ENCODE measurements at places on chromosomes 7 and 10.
A peak's percentile ranks its signal among the peaks of the same experiment; 100 is the strongest.

DNA sequence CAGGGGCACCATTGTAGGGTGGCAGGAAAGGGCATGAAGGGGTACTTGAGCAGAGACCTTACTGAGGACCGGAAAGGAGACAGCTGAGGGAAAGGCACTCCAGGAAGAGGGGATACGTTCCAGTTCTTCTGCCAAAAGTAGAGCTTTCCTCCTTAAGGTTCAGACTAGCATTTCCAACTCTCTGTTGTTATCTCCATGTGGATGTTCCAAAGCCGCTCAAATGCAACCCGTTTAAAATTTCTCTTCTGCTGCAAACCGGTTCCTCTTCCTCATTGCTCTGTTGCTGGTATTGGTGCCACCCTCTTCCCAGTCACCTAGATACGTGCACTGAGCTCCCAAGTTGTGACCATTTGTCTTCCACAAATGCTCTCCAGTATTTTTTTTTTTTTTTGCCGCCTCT, 47.5 kb downstream of the TMEM209 start:
- no peak for DNase-seq

DNA sequence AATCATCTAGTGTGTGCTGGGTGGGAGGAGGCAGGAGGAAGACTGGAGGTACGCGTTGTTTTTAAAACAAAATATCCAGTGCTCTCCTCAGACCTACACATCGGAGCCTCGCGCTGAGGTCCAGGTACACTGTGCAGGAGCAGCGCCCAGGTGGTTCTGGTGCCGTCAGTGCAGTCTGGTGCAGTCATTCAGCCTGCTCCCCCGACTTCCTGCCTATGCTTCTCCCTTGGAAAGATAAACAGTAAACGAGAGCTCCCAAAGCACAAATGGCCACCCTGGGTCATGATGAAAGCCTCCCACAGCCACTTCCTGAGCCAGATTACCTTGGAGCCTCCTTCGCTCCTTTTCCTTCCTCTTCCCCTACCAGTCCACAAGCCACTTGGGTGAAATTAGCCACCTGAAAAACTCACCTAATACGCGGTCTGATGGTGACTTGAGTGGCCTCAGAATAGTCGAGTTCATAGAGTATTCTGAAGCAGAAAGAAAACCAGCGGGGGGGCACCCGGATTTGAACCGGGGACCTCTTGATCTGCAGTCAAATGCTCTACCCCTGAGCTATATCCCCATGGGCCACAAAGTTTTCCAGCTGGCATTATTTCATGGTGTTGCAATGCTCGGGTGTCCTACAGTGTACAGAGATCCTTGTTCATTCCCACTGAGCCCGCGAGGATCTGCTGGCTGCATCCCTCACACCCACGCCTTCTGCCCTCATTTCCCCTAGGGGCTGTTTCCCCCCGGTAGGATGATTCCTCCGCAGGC, 82.5 kb downstream of the ZNF467 start:
- no peak for DNase-seq

DNA sequence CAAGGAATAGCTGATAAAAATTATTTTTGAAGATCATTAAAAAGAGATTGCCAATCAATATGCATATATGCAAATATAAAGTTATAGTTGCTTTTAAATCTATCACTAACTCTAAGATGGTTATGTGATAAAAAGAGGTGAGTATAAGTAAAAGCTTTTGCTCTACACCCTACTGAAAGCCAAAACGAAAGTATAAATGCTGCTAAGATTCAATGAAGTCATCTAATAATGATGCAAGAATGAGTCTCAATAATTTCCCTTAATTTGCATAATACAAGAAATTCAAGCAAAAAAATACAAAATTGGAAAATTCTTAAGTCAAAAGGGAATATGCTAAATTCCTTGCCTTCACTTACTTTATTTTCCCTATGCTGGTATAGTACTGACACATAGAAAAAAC, 75.2 kb downstream of the WAPL start:
- no peak for DNase-seq

DNA sequence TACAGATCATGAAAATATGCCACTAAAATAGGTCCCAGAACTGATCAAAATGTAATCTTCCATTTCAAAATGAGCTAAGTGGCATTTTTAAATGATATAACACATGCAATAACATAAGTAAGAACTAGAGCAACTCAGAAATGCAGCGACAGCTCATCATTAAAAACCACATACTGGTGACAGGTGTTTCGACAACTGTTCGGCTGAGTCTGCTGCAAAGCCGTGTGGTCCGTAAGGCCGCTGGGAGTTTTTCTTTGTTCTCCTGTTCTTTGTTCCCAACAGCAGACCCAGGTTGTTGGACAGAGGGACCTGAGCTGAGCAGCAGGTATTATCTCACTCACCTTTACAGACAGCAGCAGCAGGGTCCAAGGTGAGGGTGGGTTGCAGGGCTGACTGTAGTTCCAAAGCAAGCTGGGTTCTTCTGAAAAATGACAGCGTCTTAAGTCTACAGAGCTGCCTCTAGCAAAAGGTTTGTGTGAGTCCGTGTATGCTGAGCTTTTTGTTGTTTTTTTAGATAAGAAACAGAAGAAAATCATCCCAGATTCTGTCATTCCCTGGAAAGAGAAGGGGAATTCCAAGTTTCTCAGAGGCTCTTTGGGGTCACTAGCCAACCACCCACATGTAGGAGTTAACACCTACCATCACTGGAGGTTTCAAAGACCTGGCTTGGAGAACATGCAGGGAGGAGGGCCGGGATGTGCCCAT, 45.4 kb upstream of the MACROH2A2 start:
- no peak for DNase-seq

DNA sequence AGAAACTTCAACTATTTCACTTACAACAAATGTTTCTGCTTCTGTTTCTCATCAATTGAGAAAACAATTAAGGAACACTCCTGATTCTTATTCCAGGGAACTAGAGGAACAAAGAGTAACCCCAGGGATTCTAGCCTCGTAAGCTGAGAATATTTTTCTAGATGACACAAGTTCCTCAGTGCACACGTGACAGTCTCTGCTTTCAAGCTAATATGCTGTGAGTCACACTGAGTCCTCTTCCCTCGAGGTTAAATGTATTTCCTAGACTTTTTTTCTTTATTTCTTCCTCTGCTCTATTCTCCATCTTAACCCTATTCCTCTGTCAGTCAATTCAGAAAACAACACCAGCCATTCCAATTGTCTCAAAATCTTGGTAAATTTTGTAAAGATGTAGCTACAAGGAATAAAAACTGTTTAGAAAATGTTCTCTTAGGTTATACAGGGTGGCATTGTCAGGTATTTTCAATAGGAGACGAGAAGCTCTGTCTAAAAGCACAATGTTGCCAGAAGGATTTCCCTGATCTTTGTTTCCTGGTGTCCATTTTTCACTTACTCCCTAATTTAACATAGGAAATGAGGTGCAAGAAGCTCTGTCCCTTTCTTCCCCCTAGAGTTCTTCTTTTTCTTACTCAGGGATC, 5.8 kb upstream of the C1GALT1 start:
- DNase-seq, result no peak

- DNase-seq, result no peak
Observed at GRCh38 chr7:132738254-132738653, 162.0 kb upstream of the PLXNA4 start.

- DNase-seq, result no peak
Observed at GRCh38 chr7:77940647-77941046, 142.1 kb downstream of the PHTF2 start.

- DNase-seq, result peak; percentile 53
Observed at GRCh38 chr7:77351539-77352004, 64.6 kb downstream of the GSAP start.

GRCh38 chr7:151452680-151453325, 12.9 kb upstream of the CRYGN start:
- DNase-seq, result no peak

DNA sequence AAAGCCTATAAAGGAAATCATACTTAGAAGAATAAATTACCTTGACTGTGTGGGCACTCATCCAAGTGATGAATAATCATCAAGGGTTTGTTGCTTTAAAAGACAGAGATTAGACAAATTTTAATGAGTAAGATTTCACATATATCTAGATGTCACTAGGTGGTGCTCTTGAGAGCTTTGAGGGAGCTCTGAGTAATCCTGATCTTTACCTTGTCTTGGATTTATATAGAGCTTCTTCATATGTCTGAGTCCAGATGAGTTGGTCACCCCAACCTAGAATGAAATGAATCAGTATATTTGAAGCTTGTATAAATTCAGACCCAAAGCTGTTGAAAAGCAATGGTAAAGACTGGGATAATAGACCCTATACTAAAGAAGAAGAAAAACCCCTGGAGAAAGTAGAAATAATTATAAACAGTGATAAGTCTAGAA, 3.7 kb downstream of the AGR2 start:
- DNase-seq, result peak; percentile 4

- DNase-seq, result no peak
Observed at GRCh38 chr10:67794909-67795460, 43.0 kb downstream of the DNAJC12 start.

- DNase-seq, result no peak
Observed at GRCh38 chr7:28782362-28782761, 175.8 kb downstream of the TRIL start.

DNA sequence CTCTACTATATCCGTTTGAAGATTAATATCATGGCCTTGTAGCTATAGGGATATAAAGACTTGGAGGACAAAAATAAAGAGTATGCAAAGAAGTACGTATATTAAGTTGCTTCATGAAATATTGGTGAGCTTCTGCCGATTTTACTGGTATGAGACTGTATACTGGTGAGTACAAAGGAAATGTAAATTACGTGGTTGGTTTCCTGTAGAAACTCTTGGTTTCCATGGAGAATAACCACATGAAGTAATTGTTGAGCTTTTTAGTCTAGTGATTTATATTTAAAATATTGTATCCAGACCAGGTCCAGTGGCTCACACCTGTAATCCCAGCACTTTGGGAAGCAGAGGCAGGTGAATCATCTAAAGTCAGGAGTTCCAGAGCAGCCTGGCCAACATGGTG, 32.2 kb upstream of the GLI3 start:
- no peak for DNase-seq
